Hematopoietic multipotent progenitor cell (in vitro differentiated cells): ENCODE measurements at places on chromosomes 7 and 10. TPM values are rescaled to one million over a fixed set of nuclear protein-coding genes. Genes with fewer than 3 reads are reported as not detected.

Gene TMEM229A
- total RNA-seq: not detected

Gene FAM13C
- total RNA-seq: not detected

Gene NME8
- 0.27 TPM for total RNA-seq

GRCh38 chr7:70907259-70908247, 224.4 kb upstream of the GALNT17 start:
- DNase-seq: no peak

DNA sequence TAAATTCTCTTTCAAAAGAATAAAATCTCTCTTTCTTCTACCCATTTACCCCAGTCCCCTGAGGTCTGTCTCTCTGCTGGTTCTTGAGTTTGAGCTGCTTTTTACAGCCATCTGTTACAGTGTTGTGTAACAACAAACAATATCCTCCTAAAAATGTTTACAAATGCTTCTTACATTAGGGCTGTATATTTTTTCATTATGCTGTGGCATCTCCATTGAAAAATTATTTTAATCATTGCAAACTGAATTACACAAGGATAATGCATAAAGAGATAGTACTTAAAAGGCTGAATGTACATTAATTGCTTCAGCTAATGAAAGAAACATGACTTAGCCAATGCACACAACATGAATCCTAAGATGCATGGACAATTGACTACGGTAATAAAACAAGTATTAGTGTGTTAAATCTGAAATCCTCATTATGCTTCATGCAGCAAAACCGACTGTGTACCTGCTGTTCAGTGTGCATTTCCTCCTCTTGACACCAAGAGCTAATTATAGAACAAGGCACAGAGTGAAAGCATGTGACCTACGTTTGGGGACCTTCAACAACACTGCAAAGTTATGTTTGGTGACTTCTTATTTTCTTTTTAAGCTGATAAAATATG, 181.7 kb upstream of the RHOBTB1 start:
- no peak for DNase-seq

DNA sequence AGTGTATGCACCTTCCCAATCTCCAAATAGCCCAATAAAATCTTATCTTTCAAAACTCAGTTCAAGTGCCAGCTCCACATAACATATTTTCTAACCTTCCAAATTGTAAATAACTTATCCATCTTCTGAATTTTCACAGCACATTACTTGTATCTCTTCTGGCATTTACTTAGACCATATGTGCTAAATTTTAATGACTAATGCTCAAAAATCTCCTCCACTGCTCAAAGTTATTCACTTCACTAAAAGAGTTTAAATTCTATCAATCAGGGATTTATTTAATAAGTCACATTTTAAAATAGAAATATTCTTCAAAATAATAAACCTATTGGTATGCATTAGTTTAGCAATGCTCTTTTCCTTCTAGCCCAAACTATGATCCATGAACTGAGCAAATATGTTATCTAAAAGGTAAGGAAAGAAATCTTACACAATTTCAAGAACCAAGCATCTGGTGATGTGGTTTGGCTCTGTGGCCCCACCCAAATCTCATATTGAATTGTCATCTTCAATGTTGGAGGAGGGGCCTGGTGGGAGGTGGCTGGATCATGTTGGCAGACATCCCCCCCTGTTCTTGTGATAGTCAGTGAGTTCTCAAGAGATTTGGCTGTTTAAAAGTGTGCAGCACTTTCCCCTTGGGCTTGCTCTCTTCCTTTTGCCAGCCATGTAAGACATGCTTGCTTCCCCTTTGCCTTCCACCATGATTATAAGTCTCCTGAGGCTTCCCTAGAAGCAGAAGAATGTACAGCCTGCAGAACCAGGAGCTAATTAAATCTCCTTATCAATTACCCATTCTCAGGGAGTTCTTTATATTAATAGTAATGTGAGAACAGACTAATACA, 28.1 kb upstream of the GPR22 start:
- no peak for DNase-seq
